ENCODE measurements at places on chromosomes 16 and 17.

DNA sequence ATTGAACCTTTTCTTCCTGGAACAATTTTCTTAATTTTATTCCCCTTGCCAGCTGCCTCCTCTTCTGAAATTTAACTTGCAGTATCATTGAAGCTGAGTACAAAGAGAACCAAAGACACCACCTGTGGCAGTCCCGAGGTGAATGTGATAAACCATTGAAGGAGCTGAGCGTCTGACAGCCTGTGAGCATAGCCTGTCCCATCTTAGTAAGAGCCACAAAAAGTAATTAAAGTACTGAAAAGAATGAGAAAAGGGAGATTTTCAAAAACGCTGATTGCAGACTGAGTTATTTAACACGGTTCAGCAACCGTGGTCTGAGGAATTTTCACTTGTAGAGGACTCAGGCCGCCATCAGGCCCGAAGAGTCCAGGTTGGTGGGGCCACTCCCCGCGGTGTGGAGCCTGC lies 27.2 kb upstream of the ST6GALNAC1 start:
- DNase-seq: no peak

GRCh38 chr16:87133966-87134627 lies 183.1 kb downstream of the C16orf95 start:
- no peak for DNase-seq

DNA sequence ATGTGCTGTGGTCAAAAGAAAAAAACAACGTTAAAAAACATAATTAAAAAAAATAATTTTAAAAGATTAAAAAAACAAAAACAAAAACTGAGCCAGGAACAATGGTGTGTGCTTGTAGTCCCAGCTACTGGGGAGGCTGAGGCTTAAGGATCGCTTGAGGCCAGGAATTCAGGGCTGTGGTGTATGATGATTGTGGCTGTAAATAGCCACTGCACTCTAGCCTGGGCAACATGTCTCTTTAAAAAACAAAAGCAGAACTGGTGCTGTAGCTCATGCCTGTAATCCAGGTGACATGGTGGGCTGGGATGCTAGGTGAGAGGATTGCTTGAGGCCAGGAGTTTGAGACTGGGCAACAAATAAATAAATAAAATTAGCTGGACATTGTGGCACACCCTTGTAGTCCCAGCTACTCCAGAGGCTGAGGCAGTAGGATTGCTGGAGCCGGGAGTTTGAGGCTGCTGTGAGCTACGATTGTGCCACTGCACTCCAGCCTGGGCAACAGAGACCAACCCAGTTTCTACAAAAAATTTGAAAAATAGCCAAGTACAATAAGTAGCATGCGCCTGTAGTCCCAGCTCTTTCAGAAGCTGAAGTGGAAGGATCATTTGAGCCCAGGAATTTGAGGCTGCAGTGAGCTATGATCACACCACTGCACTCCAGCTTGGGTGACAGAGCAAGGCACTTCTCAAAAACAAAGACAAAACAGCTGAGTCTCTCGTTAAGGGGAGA lies 43.6 kb downstream of the NFATC3 start:
- peak; percentile 11 for DNase-seq

GRCh38 chr17:32289471-32290070 lies 23.9 kb downstream of the RHBDL3 start:
- DNase-seq: no peak

- DNase-seq: no peak
Measured at GRCh38 chr16:2278272-2278608, 10.3 kb upstream of the RNPS1 start.

GRCh38 chr16:12348733-12349704 lies 372.5 kb downstream of the SNX29 start:
- DNase-seq: no peak

- DNase-seq: no peak
Measured at GRCh38 chr17:43768943-43769342, 9.8 kb downstream of the DUSP3 start.

DNA sequence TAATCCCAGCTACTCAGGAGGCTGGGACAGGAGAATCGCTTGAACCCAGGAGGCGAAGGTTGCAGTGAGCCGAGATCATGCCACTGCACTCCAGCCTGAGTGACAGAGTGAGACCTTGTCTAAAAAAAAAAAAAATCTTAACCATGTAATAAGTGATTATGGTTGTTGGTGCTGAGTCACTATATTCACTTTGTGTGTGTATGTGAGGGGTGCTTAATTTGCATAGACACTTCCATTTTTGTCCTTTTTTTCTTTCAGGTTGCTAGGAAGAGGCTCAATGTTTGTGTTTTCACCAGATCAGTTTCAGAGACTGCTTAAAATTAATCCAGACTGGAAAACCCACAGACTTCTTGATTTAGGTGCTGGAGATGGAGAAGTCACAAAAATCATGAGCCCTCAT lies 18.2 kb downstream of the METTL9 start:
- DNase-seq: no peak
